ENCODE measurements at places on chromosomes 5 and 9.

GRCh38 chr9:74357577-74357976, 139.6 kb upstream of the RORB start:
- DNase-seq = no peak

DNA sequence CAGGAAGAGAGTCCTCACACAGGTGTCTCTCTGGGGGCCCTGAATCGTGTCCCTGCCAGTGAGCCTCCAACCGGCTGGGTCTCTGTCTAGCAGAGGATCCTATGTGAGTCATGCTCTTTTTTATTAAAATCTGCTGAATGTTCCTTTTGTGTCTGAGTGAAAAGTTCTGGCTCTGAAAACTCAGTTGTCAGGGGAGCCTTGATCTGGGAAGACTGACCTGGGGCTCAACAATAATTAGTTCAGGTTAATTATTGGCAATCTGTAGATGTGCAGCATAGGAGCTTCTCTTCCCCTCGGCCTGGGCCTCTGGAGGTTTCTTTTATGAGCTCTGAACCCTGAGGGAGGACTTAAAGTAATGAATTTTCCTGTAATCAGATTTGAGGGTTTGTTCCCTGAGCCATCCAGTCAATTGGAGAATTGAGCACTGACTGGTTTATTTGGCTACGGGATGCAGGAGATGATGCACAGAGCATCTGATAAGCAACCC, 45.2 kb downstream of the ALG2 start:
- DNase-seq = no peak

GRCh38 chr9:134055981-134056461, 11.8 kb downstream of the BRD3 start:
- no peak for DNase-seq

DNA sequence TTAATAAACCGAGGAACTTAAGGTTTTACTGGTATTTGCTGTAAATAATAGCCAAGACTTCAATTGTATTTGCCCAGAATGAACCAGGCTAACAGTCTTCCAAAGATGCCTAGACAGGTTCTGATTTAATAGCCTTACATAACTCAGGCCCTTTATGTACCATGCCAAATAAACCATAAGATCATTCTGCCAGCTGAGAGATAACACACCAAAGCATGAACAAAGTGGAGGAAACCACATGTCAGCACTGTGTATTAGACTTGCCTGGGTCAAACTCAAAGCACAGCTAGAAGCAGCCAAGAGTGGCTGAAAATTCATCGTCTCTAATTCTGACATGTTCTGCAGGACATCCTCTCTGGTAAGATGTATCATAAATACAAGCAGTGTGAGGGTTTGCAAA, 319.3 kb upstream of the ZNF608 start:
- no peak for DNase-seq

- no peak for DNase-seq
Measured at GRCh38 chr5:10577371-10578292, 13.8 kb downstream of the ANKRD33B start.

- DNase-seq = no peak
Measured at GRCh38 chr9:1972672-1973071, 42.5 kb upstream of the SMARCA2 start.

GRCh38 chr9:135857371-135857786, 50.0 kb downstream of the CAMSAP1 start:
- DNase-seq = no peak

GRCh38 chr5:151694035-151694485, 7.3 kb upstream of the SPARC start:
- DNase-seq = no peak

GRCh38 chr5:68074048-68074632, 141.4 kb upstream of the PIK3R1 start:
- no peak for DNase-seq

- no peak for DNase-seq
Measured at GRCh38 chr9:126081746-126082145, 244.9 kb upstream of the MVB12B start.

GRCh38 chr5:39846144-39846543, 421.4 kb upstream of the DAB2 start:
- DNase-seq = no peak

DNA sequence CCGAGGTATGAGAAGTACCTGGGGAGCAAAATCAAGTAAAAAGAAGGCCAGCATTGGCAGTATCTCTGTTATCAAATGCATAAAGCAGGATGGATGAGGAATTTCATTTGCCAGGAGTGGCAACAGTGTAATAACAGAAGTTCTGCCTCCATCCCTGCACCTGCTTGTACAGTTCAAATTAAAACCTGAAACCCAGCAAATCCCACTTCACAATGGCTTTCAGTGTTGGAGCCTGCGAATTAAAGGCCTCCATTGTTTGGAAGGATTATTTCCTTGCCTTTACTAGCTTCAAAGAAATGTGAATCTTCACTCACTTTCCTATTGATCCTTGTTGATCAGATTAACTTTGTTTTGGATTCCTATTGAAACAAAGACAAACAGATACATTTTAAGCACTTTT, 31.5 kb upstream of the IRX1 start:
- DNase-seq = no peak

- no peak for DNase-seq
Measured at GRCh38 chr5:80406980-80407734, 707 bp upstream of the ZFYVE16 start.

Data from activated naive CD8-positive, alpha-beta T cell treated with anti-CD3 and anti-CD28 coated beads, Interleukin-2, amount 50 U/mL, for 16 hours (primary cell).